Activated gamma-delta T cell treated with anti-CD3 and anti-CD28 coated beads, Interleukin-2, amount 50 U/mL, for 16 hours (primary cell): ENCODE measurements at places on chromosomes 2 and 18.

- DNase-seq: no peak
Measured at GRCh38 chr18:60157810-60158209, 214.8 kb downstream of the MC4R start.

DNA sequence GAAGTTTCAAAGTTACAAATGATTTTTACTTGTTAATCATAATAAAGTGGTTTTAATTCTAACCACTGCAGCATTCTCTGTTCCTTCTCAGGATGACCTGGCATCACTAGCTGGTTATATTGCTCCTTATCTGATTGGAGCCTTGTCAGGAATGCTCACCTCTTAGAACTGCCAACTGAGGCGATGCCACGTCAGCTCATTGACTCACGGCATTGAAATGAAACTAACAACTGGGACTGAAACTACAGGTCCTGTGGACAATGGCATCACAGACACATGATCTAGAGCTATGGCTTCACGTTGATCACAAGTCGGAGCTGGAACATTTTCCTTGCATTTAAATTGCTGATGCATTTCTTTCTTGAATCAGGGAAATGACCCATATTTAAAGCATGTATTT, 54.9 kb upstream of the MAP2 start:
- no peak for DNase-seq

GRCh38 chr18:51030537-51031258, 685 bp downstream of the SMAD4 start:
- DNase-seq: peak; percentile 50

GRCh38 chr18:12057419-12058039, 36.1 kb upstream of the ANKRD62 start:
- no peak for DNase-seq

DNA sequence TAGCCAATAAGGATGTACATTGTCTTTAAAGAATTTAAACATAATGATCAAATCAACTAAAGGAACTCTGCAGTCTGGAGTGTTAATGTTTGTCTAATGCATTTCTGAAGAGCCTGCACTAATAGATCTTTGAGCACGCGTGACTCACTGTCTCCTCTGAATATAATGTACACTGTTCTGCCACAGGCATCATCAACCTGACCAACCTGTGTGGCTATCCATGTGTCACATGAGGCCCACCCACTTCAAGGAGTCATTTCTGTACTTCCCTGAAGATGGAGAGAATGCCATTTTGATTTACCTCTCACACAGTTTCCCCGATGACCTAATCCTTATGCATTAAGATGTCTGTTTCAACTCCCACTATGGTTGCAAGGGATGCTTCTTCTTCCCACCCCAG, 434.0 kb upstream of the SPHKAP start:
- no peak for DNase-seq

DNA sequence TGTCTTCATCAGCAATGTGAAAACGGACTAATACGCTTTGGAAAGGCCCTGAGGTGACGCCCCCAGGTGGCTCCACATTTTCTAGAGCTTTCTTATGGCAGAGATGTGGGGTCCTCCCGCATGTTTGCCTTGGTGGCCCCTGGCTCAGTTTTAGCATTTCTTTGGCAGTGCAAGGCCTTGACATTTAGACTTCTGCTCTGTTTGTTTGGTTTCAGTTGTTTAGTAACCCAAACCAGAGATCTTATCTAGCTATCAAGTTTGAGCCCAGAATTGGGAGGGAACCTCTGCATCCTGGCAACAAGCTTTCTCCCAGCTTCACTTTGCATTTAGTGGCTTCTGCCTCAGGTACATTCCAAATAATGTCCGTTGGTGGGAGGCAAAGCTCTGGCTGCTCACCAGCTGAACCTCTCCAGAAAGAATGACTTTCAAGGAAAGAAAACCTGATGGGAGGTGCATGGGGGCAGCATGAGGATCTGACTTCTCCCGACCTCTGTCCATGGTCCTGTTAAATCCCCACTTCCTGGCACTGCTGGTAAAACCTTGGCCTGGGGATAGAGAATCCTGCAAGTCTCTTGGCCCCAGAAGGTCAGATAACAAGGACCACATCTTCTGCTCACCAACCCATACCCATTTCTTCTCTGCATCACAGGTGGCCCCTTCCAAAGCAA, 12.0 kb upstream of the MBP start:
- no peak for DNase-seq

DNA sequence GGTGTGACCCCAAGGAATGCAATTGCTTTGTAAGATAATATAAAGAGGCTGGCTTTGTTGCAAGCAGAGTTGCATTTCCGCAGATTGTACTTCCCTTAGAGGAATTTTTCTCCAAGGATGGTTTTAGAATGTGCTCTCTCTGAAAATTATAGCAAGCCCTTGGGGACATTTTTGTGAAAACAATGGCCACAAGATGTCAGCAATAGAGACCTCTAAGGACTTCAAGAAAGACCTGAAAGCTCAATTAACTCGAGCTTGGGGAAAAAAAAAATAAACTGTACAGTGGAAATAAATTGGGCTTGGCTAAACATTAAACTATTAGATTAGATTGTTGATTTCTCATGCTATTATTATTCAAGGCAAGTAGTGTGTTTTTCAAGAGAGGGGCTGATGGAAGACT, 81.3 kb upstream of the KYNU start:
- no peak for DNase-seq

DNA sequence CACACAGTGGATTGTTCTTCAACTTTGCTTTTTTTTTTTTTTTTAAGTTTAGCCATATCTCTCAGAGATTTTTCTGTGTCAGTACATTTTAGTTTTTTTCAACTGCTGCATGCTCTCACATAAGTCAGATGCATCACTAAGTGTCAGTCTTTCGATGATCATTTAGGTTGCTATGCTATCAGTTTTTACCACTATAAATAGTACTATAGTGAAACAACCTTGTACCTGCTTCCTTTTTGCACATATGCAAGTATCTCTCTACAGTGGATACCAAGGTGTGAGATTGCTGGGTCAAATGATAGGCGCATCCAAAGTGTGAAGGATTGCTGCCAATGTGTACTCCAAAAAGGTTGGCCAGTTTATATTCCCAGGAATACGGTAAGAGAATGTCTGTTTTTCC, 33.5 kb upstream of the MAP4K3 start:
- no peak for DNase-seq

- DNase-seq: no peak
Measured at GRCh38 chr2:239523954-239524330, 123.1 kb upstream of the HDAC4 start.

GRCh38 chr18:79400091-79400590, 4.4 kb downstream of the NFATC1 start:
- peak; percentile 41 for DNase-seq

- no peak for DNase-seq
Measured at GRCh38 chr2:70569559-70569958, 15.9 kb upstream of the TGFA start.

- DNase-seq: no peak
Measured at GRCh38 chr2:232146294-232146693, 184.8 kb downstream of the DIS3L2 start.

DNA sequence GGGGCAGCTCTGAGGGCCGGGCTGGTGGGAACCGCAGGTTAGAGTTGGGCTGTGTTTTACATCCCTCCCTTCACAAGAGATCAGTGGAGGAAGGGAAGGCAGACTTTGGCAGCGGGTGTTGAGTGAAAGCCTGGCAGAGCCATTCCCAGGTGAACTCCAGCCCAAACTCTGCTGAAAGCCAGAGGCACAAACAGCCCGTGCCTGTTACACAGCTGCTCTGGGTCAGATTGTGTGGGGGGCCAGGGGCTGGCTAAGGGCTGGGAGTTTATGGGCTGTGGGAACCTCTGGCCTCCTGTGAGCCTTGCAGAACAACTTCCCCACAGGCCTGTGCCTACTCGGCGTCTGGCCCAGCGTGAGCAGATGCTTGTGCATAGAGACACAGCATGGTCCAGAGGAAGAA, 286.8 kb downstream of the CLIP4 start:
- no peak for DNase-seq

DNA sequence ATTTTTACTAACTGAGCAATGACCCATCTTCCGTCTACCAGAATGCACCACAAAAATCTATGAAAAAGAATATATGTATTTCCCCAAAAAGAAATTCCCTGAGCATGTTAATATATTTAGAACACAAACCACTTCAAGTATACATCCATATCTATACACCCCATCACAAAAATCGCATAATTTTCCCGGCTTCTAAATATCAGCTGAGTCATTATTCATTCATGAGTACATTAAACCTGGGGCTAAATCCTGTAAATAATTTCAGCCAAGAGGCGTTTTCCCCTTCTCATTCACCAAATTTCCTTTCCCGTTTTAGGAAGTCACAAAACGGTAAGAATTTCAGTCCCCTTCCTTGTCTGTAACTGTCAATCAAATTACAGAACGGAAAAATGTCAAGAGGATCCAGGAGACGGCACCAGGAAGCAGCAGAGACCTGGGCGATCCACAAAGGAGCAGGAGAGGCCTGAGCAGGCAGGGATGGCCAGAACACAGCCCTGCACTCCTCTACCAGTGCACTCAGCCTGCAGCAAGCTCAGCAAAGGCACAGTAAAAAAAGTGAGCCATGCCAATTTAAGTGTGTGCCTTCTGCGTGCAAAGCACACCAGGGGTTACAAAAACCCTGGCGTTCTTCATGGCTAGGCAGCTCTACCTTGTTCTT, 300.7 kb downstream of the TCF4 start:
- DNase-seq: no peak

DNA sequence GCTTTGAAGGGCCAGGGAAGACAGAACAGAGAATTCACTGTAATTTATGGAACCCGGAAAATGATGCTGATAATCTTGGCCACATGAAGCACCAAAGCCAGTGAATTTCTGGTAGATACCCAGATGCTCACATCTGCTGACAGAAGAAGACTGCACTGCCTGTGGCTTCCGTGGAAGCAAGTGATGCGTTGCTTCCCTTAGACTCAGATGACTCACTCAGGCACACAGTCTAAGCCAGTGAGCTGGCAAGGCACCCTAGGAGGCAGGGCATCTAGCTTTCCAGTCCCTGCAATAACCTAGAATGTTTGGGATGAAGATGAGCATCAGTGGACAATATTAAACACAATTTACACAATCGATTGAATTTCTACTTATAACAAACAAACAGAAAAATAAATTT, 284.7 kb downstream of the CMPK2 start:
- no peak for DNase-seq

DNA sequence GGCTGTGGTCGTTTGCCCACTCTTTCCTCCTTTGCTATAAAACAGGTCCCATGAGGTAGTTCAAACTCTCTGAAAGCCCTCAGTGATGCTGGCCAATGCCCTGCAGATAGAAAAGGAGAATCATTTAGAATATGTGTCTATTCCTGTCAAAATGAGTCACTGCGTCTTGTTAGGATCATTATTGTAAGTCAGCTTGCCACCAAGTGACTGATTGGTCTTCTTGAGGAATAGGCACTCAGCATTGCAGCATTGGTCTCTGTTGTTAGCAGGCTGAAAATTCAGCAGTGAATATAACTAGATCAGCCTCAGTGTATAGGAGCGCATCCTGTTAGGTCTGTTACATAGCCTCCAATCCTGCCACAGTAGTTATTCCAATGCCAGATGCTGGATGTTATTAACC, 28.9 kb downstream of the PRKRA start:
- no peak for DNase-seq

GRCh38 chr2:224934526-224935188, 107.6 kb downstream of the DOCK10 start:
- DNase-seq: no peak

GRCh38 chr2:229267080-229267479, 4.0 kb downstream of the PID1 start:
- DNase-seq: no peak

- DNase-seq: no peak
Measured at GRCh38 chr2:222257645-222258044, 41.2 kb downstream of the PAX3 start.

- no peak for DNase-seq
Measured at GRCh38 chr2:174324530-174324929, 10.2 kb upstream of the SP9 start.

DNA sequence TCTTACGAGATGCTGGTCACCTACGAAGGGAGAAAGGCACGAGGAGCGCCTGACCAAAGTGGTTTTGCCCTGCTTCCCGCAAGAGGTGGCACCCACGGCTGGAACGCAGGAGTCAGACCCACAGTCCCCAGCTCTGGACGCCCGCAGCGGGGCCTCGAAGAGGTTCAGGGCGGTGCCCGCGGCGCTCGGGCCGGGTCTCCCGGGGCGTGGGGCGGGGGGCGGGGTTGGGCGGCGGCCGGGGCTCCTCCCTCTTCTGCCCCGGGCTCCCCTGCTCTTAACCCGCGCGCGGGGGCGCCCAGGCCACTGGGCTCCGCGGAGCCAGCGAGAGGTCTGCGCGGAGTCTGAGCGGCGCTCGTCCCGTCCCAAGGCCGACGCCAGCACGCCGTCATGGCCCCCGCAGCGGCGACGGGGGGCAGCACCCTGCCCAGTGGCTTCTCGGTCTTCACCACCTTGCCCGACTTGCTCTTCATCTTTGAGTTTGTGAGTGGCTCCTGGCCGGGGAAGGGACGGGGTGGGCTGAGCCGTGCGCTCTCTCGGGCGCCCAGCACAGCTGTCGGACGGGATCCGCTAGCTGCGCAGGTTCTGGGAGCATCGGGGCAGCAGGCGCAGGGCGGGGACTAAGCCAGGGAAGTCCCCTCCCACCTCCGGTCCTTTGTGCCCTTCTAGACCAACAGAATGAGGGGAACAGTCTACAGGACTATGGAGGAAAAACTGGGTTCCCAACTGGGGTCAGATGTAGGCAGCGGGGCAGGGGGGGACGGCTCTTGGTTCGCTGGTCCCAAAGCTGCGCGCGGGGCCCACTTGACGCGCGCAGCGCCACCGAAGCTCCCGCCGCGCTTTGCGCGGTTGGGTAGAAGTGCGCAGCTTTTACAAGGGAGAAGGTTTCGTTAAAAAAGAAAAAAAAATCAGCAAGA, at the start of gene MAL:
MAL (plus strand) TSS at position 303 of the 914 bp plus-strand sequence; CDS start at position 388, 85 bp downstream.
- peak; percentile 25 for DNase-seq

GRCh38 chr2:220106065-220106464, 478.6 kb downstream of the SLC4A3 start:
- DNase-seq: no peak

GRCh38 chr2:85183479-85183878, 50.3 kb downstream of the TCF7L1 start:
- DNase-seq: no peak

- DNase-seq: no peak
Measured at GRCh38 chr2:224360801-224361251, 41.1 kb downstream of the FAM124B start.

DNA sequence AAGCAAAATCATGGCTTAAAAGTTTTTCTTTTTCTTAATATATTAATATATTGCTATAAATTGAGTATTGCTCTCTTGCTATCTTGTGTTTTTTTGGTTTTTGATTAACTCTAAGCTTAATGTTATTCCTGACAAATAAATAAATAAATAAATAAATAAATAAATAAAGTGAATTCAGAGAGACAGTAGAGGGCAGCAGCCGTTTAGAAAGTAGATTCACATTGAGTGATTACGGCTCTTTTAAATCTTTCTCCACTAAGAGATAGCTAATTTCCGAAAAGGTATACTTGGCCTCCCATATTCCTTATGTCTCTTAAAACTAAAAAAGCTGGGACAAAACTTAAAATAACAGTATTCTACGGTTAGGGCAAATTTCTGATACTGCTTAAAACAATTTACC, 34.3 kb downstream of the MSH2 start:
- no peak for DNase-seq

- DNase-seq: no peak
Measured at GRCh38 chr2:1863386-1863785, 119.1 kb upstream of the PXDN start.
